ENCODE measurements at places on chromosomes 3 and 15. TPM values are rescaled to one million over a fixed set of nuclear protein-coding genes. Genes with fewer than 3 reads are reported as not detected.

The IRAK2 gene
- total RNA-seq, result 4.2 TPM

The IQCF5 gene
- total RNA-seq, result not detected

DNA sequence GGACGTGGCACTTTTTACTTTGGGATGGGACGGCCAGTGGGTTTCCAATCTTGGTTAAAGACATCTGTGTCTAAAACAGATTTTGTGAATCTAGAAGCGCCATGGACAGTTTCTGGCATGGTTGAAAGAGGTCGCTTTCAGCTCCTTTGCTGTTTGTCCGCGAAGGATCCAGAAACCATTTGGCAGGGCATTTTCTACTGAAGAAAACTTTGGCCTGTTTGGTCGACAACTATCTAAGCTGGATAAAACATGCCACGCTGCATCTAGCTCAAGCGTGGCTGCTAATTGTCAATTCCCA, 730 bp upstream of the RORA start:
- DNase-seq, result no peak

DNA sequence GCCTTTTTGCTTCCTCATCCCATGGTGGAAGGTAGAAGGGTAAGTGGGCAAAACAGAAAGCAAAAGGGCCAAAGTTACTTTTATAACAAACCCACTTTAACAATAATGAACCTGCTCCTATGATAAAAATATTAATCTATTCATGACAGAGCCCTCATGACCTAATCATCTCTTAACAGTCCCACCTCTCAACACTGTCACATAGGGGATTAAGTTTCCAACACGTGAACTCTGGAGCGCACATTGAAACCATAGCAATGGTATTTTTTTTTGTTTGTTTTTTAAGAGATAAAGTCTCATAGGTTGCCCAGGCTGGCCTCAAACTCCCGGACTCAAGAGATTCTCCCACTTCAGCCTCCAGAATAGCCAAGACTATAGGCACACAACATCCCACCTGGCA, 30.7 kb downstream of the KATNBL1 start:
- DNase-seq, result no peak

DNA sequence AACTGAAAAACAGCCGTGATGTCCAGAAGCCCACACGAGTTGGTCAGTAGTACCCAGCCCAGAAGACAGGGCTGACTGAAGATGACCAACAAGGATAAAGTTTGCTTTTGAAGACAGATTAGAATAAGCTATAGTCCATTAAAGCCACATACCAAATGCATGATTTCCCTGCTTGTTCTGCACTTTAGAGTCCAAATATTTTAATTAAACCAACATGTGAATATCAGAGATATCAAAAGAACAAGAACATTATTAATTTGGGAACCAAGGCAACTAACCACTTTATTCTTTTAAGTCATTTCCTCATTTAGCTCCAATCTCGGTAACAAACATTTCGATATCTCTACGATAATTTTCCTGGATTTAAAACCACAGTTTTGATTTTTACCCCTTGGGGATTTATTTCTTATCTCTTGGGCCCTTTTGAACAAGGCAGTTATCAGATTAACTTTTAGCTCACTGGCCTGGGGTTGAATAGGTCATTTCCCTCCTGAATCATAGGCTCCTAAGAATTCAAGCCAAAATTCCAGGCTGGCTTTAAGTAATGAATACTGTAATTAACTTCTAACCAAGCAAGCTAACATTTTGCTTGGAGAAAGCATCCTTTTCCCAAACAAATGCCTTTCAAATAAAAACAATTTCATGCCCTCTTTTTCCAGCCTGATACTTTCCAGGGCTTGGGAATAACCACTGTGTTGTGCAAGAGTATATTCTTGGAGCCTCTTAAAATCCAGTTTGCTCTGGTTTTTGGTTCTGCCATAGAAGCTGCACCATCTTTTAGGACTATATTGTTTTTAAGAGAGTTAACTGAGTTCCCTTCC, 102.9 kb upstream of the NR2E3 start:
- no peak for DNase-seq

GRCh38 chr3:10855871-10856662, 40.0 kb downstream of the SLC6A11 start:
- DNase-seq, result no peak

- DNase-seq, result no peak
Measured at GRCh38 chr15:82047453-82048400, 1.9 kb upstream of the MEX3B start.

The INKA1 gene
- total RNA-seq, result 5.9 TPM

The TARS3 gene
- 10.9 TPM for total RNA-seq

- DNase-seq, result no peak
Measured at GRCh38 chr3:126850370-126851085, 132.4 kb upstream of the PLXNA1 start.

The GREM1 gene
- 825 TPM for total RNA-seq

DNA sequence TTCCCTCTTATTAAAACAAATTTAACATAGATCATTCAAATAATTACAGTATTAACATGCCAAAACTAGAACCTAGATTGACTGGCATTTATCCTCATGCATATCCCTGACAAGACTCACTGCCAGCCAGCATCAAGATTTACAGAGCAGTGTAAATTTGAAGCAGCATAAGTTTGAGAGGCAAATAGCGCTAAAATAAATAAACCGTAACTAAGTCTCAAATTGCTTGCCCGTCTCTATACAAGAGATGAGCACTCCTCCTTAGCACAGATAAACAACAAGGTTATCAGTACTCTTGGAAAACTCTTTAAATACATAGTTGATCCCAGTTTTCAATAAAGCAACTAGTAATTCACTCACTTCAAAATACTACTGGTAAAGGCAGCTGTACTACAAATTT, 29.6 kb downstream of the MSL2 start:
- no peak for DNase-seq

GRCh38 chr3:151625086-151625485, 108.6 kb upstream of the AADACL2 start:
- no peak for DNase-seq

GRCh38 chr3:176615826-176616225, 581.5 kb downstream of the TBL1XR1 start:
- no peak for DNase-seq

The OR4F15 gene
- total RNA-seq, result not detected

- no peak for DNase-seq
Measured at GRCh38 chr15:20671675-20672074, 130.1 kb upstream of the GOLGA6L6 start.

DNA sequence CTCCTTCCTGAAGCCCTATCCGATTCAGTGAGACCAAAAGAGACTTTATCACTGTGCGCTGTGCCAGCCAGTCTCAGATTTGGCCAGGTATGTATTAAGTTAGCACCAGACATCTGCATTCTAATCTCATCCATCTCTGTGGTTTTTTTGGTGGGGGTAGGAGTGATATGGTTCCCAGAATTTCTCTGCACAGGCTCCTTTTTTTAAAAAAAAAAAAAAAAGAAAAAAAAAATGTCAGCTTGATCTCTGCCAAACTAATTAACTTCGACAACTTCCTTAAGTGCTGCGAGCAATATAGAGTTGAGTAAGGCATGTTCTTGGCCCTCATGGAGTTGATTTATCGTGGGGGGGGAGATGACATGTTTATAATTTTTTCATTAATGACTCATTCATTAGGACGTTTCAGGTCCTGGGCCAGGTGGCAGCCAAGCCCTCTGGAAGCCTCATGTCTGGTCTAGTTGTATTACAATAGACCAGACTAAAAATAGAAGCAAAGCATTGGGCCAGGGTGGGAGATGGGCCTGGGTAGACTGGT, 12.9 kb downstream of the SLCO3A1 start:
- no peak for DNase-seq

- DNase-seq, result no peak
Measured at GRCh38 chr3:185778094-185778493, 46.7 kb downstream of the IGF2BP2 start.

DNA sequence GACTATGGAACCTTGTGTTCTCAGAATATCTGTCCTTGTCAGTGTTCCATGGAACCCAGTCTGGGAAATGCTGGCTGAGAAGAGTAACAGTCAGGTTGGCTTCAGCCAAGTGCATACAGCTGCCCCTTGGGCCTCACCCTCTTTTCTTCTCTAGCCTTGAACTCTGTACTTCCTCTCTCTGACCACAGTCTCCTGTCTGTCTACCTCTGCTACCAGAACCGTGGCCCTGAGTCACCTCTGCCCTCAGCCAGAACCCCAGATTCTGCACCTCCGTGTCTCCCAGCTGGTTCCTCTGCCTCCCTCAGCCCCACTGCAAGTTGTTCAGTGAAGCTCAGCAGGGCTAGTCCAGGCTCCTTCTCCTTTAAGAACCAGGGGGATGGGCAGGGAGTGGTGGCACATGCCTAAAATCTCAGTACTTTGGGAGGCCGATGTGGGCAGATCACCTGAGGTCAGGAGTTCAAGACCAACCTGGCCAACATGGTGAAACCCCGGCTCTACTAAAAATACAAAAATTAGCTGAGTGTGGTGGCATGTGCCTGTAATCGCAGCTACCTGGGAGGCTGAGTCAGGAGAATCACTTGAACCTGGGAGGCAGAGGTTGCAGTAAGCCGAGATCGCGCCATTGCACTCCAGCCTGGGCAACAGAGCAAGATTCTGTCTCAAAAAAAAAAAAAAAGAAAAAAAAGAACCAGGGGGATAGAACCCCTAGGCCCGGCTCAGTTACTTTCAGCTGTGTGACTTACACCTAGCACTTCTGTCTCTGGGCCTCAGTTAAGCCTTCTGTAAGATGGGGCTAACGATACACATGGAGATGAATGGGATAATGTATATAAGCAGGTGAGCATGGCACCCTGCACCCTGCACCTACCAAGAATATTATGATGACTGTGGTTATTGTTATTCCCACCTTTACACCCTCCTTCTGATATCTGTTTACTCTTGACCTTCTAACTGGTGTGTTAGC, 24.3 kb upstream of the TATDN2 start:
- DNase-seq, result no peak

DNA sequence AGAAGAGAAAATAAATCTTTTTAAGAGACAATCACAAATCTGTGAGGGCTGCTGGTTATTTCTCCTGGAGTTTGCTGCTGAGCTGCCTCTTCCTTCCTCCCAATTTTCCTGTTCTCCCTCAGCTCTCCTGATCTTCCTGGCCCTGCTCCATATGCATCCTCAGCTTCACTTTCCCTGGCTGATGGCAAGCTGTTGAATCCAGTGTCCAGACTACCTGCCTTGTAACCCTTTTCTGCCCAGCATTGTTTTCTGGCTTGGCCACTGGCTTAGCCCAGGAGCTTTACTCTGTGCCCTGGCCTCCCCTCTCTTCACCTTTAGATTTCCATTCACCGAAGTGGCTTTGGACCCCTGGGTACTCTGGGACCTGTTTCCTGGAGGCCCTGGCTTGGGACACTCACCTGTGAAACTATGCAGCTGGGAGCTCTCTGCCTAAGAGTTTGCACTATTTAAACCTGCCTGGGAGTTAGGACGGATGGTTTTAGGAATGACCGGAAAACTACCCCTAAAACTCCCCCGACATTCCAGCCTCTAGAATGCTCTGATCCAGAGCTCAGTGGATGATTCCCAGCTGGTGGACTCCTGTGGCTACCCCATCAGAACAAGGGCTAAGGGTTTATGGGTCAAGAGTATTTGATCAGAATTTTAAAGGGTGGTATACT, 90.0 kb downstream of the RBPMS2 start:
- DNase-seq, result no peak

DNA sequence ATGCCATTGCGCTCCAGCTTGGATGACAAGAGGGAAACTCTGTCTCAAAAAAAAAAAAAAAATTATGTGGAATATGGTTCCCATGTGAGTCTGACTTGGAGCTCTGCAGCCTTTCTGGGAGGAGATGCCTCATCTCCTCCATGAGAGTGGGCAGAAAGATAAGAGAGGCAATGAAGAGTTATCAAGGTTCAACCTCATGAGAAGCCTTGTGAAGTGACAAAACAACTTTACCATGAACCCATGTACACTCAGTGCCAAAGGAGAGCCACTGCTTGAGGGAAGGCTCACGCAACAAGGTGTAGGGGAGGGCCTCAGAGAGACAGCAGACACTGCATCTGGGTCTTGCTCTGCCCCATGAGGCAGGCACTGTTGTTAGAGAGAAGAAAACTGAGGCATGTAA, 75.7 kb downstream of the CD200R1L start:
- no peak for DNase-seq

The SCAANT1 gene
- not detected for total RNA-seq

DNA sequence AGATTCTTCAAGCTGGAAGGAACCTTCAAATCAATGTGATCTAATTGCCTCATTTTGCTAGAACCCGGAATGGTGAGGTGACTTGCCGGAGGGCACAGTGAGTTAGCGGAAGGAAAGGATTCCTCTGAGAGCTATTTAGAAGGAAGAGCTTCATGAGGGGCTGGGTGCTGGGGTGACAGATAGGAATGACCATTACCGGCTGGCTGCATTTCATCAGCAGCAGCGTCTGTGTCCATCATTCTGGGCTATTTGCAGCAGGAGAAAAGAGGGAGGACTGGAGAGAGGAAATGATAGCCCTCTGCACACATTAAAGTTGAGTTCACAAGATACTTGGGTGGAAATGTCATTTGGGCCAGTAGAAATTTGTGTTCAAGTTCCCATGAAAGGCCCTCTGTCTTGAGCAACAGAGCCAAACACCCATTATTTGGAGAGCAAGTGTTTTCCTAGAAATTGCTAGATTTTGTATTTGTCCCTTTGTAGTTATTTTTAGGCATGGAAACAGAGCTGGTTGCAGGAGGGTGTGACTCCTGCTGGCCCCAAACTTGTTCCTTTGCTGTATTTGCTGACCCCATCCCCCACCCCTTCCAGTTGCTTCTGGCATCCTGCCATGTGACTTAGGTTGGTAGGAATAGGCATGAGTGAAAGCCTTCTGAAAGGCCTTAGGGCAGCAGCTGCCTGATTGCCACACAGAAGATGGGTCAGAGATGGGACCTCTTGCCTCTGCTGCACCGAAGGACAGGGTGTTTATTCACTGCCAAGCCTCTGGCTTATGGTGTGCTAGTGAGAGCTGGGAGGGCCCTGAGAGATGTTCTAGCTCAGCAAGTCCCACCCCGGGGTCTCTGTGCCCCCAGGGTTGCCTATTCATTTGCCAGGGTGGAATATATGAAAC, 87.5 kb upstream of the PLXNA1 start:
- DNase-seq, result peak; percentile 78

- DNase-seq, result peak; percentile 35
Measured at GRCh38 chr15:90264671-90265070, 801 bp upstream of the NGRN start.

DNA sequence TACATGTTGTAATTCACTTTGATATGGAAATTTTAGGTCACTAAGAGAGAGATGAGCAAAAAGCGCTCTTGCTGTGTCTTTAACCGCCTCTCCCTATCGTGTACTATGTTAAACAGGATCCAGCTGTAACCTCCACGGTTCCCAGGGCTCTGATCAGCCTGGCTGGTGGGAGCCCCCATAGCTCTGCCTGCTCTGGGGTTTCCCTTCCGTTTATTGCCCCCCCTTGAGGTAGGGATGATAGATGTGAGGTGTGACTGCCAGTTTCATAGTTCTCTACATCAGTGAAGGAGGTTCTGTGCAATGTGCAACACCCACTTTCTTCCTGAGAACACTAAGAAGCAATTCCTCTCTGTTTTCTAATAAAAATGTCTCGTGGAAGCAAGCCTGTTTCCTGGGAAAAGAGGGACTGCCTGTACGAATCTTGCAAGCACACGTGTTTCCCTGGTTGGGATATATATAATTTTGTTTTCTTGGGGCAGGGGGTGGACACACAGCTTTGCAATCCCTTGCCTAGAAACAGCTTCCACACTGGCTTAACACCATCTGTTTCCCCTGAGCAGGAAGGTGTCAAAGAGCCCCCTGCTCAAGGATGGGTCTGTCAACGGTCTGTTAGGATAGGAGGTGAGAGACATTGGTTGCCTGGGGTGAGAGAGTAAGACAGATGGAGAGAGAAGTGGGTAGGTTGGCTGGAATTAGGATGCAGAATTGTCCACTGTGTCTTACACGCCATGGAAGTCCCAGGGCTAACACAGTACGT, 23.8 kb downstream of the CORO2B start:
- no peak for DNase-seq

- DNase-seq, result no peak
Measured at GRCh38 chr3:25056-25455, 171.5 kb upstream of the CHL1 start.
